ENCODE measurements at places on chromosomes 16 and 17.
A peak's percentile ranks its signal among the peaks of the same experiment; 100 is the strongest.

DNA sequence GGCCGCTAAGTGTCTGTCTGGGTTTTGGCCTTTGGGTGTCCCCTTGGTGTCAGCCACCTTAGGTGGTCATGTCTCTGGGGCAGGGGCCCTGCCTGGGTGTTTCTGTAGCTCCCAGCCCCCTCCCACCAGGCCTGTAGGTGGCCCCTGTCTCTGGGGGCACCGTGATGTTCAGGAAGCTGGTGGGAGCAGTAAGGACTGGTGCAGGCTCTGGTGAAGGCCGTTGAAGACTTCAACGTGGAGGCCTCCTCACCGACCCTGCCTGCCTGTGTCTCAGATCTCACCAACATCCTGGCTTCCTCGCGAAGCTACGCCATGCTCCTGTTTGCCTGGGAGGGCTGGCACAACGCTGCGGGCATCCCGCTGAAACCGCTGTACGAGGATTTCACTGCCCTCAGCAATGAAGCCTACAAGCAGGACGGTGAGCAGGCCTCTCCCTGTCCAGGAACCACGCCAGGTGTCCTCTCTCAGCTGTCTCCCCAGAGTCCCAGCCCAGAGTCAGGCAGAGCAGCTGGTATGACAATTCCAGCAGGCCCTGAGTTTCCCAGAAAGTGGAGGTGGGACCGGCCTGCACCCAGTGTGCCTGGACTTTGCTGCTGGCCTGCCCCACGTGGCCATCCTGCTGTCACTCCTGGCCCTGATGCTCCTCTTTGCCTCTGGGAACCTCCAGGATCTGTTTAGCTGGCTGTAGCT lies 2.8 kb downstream of the ACE start:
- no peak for DNase-seq

- DNase-seq, result peak; percentile 34
Observed at GRCh38 chr16:79601092-79601930, 774 bp upstream of the MAF start.

GRCh38 chr16:73143576-73144422 lies 95.9 kb upstream of the ZFHX3 start:
- DNase-seq, result no peak

DNA sequence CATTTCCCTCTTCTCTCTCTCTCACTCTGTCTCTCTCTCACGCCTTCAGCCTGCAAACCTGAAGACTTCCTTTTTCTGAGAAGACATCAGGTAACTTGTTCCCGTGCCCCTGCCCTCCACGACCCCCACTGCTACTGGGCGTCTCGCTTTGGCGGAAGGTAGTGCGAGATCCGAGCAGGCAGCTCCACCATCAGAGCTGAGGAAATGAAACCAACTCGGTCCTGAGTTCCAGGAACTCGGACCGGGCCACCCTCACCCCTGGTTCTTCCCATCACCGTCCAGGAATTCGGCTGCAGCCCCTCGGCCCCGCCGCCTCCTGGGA lies 585 bp downstream of the MLKL start:
- no peak for DNase-seq

- DNase-seq, result peak; percentile 24
Observed at GRCh38 chr17:60141111-60142018, 8.4 kb upstream of the CA4 start.

- no peak for DNase-seq
Observed at GRCh38 chr17:8629371-8630226, 926 bp downstream of the MYH10 start.

DNA sequence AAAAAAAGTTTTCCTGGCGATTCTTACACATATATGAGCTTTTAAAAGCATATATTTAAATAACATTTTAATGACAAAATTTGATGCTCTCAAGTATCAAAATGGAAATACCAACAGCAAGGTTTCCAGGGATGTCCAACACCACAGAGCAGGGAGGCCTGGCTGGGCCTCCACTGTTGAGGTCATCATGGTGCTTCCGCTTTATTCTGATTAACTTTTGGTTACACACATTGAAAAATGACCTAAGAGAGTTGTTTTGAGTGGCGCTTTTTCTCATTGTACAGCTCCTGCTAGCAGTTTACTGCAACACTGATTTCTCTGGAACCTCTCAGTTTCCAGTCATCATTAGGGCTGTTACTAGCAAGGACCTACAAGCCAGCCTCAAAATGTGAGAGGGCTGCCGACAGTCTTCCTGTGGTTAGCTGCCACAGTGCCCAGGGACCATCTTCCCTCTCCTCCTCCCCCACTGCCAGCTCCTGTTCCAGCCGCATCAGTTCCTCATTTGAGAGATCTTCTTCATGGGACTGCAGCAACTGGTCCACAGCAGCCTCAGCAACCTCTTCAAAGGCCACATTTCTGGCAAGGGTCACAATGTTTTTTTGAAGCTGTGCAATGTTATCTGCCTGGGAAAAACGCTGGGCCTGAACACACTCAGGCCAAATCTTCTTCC lies 21.3 kb downstream of the DEF8 start:
- no peak for DNase-seq

DNA sequence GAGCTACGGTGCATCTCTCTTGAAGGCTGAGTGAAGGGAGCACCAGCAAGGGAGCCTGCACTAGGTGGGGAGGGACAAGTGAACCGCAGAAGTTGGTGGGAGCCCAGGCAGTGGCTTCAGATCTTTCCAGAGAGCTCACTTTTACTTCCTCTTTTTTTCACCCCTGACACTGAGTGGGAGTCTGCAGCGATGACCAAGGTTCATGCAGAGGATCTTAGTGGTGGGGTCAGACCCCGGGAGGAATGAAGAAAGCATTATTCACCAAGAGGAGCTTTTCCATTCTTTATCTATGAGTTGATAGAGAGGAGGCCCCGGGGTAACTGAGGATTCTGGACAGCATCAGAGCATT lies 3.0 kb upstream of the CCL2 start:
- DNase-seq, result peak; percentile 50

DNA sequence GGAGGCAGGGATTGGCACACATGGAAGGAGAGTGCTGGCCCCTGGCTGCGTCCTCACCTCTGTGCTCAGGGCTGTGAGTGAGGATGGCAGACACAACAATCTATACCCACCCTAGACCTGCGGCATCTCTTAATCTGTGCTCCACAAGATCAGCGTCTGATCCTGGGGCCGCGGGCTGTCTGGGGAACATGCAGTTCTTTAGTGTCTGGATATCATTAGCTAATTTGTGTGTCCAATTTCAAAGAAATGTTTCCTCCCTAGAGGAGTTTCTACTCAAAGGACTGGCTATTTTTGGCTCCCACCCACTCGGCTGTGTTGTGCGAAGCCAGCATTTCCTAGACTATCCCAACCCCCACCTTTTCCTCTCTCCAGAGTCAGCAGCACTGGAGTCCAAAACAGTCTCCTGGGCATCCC lies 93.8 kb downstream of the GRIN2A start:
- no peak for DNase-seq

- no peak for DNase-seq
Observed at GRCh38 chr17:290121-290521, 62.5 kb downstream of the RPH3AL start.

- DNase-seq, result peak; percentile 4
Observed at GRCh38 chr17:65593855-65594845, 32.7 kb upstream of the AXIN2 start.

- no peak for DNase-seq
Observed at GRCh38 chr16:7303052-7303610, 29.5 kb upstream of the RBFOX1 start.

GRCh38 chr17:50047083-50047482 lies 8.8 kb upstream of the ITGA3 start:
- DNase-seq, result no peak

DNA sequence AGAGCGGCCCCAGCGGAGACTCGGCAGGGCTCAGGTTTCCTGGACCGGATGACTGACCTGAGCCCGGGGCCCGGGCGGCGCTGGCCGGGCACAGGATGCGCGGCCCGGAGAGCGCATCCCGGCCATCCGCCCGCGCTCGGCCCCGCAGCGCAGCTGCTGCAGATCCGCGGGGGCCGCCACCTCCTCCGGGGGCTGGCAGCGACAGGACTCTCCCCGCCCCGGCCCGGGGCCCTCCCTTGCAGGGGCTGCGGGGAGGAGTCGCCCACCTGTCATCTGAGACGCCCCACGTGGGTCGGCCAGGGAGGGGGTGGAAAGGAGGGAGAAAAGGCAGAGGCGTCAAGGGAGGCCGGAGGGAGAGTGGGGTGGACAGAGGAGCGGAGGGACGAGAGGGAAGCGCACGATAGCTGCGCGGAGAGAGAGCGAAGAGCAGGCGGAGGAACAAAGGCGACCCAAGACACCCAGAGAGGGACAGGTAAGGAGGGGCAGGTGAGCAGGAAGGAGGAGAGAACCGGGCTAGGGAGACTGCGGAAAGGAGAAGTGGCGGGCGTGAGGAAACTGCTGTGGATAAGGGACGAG lies 471 bp upstream of the PRKAR1A start:
- peak; percentile 46 for DNase-seq

- DNase-seq, result no peak
Observed at GRCh38 chr17:8222380-8222629, 11.9 kb upstream of the AURKB start.

DNA sequence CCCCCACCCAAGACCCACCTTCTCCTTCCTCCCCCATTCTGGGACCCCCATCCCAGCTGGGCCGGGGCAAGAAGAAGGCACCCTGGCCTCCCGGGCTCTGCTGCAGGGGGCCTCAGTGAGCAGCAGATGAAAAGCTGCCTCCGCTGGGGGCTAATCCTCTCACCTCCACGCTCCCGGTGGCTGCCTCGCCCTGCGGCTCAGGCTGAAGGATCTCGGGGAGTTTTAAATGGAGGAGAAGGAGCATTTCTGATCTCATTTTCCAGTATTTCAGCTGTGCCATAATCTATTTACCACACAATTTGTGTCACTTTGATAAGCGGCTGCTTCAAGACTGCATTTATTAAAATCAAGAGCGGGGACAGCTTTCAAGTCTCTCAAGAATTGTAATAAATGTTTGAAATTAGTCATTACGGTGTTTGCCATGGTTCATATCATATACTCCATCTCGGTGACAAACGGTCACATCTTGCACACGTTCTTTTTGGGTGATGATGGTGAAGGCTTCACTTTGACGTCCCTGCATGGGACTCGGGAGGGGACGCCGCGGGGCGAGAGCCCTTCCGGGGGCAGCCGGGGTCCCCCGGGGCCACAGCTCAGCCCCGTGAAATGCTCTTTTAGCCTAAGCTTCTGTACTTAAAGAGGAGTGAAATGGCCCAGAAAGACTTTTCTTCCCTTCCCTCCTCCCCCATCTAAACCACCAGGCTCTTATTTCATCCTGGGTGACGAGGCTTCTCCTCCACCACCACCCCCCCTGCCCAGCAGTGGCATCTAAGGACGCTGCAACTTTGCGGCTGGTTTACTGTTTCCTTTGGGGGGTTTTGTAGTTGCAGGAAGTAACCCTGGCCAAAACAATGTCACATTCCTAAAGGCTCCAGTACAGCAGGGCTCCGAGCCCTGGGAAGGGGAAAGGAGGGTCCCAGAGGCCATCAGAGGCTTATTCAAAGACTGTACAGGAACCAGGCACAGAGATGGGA lies 313.1 kb upstream of the TNRC6C start:
- DNase-seq, result peak; percentile 7

DNA sequence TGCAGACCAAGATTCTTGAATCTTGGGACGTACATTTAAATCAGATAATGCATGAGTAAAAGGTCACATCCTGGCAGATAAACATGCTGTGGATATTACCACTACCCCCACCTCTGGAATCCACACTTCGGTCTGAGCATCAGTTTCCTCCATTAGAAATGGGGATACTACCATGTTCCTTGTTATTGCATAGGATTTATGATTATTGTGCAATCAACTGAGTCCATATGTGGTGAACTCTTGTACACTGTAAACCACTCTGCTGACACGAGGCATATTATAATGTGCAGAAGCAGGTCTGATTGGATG lies 108.7 kb downstream of the VAT1L start:
- DNase-seq, result no peak

- no peak for DNase-seq
Observed at GRCh38 chr17:70074956-70075355, at the start of gene KCNJ16. Gene KCNJ16, plus strand, starts transcription at chr17:70075225. Its CDS starts 56,863 bp downstream, at chr17:70132088.

DNA sequence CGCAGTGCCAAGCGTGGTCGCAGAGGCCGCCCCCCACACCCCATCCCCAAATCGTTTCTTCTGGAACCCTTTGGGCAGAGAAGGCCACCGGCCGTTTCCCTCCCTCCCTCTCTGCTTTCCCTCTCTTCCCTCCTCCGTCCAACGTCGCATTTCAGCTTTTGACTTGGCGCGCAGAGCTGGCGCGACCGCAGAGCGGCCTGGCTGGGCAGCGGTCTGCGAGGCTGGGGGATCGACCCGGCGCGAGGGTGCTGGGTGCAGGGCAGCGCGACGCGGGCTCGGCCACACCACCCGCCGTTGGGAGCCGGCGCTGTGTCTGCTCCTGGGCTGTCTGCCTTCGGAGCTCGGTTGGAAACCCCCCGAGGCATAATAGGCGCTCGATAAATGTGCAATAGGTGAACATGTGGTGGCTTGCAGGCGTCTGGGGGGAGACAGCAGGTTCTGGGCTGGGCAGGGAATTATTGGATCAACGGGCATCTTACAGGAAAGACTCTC lies 2.8 kb upstream of the NTN3 start:
- DNase-seq, result no peak

GRCh38 chr17:30372755-30373154 lies 6.0 kb upstream of the CPD start:
- no peak for DNase-seq

GRCh38 chr16:26447570-26447969 lies 619.2 kb upstream of the C16orf82 start:
- no peak for DNase-seq

GRCh38 chr17:6686026-6686425 lies 27.1 kb downstream of the SLC13A5 start:
- no peak for DNase-seq

- DNase-seq, result no peak
Observed at GRCh38 chr16:9177861-9178260, 86.4 kb downstream of the HAPSTR1 start.

- no peak for DNase-seq
Observed at GRCh38 chr17:29624586-29624985, 1.9 kb upstream of the CORO6 start.

DNA sequence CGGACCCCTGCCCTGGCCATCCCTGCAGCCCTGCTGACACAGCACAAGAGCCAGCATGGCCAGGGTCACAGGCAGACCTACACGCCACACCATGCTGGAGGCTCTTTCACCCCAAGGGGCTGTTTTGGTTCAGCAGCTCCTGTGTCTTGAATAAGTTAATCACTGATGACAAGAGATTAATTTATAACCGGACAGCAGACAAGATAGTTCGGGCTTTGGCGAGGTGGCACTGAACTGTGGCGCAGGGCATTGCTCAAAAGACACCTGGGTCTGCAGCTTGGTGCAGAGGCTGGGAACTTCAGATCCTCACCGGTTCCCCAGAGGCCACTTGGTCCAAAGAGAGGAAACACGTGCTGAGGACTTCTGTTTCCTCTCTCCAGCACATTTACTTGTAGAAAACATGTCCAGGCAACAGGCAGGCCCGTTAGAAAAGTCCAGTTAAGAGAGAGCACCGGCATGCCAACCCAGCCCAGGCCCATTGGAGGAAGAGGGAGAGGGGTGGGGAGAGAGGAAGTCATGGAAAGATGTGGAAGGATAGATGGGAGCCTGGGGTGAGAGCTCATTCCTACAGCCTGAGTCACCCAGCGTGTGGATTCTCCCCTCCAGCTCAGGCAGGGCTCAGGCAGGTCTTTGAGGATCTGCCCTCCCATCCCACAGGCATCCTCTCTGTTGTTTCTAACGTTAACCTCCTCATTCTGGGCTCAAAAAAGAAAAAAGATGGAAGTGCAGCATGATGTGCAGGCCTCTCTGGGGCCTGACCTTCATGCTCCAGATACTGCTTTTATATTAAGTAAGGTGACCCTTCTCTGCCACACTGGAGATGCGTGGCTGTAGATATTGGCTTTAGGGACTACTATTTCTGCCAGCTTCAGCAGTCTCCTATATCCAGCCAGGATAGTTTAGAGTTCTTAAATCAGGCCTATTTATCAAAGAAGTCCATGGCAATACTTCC lies 80.0 kb upstream of the HNF1B start:
- peak; percentile 77 for DNase-seq

GRCh38 chr17:53032861-53033271 lies 789.9 kb upstream of the KIF2B start:
- no peak for DNase-seq

Measured in brain microvascular endothelial cell (primary cell).